NCI-H524 treated with DMSO at 0.1 percent for 48 hours (cell line): ENCODE measurements at places on chromosomes 1 and 21.
A peak's percentile ranks its signal among the peaks of the same experiment; 100 is the strongest.

GRCh38 chr1:247953408-247953807 is 4.8 kb downstream of the OR2L8 start:
- no peak for DNase-seq

DNA sequence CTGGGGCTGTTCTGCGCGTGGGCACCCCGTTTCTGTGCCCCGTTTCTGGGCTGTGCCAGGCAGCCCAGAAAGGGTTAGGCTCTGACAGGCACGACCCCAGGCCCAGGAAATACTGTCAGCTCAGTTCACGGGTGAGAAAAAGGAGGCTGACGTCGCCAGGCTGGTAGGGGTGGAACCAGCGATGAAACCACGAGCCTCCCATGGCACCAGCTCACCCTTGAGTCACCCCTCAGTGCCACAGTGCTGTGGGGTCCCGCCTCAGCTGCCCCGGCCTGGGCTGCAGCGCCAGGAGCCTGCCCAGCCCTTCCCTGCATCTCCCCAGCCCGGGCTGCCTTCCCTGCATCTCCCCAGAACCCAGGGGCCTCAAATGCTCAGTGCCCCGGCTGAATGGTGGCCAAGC is 11.5 kb downstream of the MEGF6 start:
- no peak for DNase-seq

DNA sequence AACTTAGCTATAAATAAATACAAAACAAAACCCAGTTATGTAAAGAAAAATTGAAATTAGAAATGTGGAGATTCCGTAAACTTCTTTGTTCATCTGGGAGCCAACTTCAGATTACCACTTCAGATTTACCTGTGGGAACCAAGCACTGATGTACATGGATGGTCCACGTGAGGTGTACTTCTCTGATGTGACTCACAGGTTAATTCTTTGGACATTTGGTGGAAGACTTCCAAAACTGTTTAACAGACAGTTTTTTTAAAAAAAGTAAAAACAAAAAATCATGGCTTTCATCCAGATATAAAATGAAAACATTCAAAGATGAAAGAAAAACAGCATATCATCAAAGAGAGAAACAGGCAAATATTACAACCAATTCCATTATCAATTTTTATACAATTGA is 92.0 kb downstream of the MAST2 start:
- no peak for DNase-seq

DNA sequence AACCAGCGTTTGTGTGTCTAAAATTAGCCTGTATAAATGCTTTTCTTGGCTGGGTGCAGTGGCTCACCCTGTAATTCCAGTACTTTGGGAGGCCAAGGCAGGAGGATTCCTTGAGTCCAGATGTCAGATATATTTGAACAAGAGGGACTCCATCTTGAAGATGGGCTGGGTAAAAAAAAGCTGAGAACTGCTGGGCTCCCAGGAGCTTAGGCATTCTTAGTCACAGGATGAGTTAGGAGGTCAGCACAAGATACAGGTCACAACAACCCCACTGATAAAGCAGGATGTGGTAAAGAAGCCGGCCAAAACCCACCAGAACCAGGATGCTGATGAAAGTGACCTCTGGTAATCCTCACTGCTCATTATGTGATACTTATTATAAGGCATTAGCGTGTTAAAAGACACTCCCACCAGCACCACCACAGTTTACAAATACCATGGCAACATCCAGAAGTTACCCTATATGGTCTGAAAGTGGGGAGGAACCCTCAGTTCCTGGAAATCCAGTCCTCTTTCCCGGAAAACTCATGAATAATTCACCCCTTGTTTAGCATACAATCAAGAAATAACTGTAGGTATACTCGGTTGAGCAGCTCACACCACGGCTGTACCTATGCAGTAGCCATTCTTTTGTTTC is 36.2 kb upstream of the ZNF496 start:
- no peak for DNase-seq

- no peak for DNase-seq
Observed at GRCh38 chr1:183609313-183609712, 19.1 kb upstream of the NCF2 start.

DNA sequence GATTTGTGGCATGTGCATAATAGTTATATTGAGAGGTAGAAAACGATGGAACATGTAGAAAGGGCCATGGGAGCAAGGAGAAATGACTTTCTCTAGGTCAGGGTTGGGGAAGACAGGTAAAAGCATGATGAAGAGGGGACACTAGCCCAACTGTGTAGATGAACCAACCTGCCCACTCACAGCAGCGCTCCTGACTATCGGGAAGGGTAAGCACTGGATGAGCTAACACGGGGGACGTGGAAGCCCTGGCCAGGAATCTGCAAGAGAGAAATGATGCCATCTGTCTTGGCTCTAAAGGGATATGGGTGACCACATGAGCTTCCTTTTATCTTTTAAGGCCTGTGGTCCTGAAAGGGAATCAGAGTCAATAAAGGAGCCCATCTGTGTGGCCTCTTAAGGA is 36.2 kb upstream of the TMEM125 start:
- no peak for DNase-seq

DNA sequence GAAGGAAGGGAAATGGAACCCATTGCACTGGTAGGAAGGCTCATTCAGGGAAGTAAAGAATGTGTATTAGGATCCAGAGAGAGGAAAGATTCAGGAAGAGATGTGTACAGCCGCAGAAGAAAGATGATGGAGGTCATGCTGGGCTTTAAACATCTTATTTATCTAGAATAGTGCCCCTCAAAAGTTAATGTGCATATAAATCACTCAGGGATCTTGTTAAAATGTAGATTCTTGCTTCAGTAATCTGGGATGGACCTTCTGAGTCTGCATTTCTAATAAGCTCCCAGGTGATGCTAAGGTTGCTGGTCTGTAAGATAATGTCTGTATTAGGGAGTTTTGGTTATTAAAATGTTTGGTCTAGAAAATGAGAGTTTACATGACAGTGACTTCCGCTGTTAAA is 46.3 kb downstream of the ADGRL2 start:
- DNase-seq, result no peak

DNA sequence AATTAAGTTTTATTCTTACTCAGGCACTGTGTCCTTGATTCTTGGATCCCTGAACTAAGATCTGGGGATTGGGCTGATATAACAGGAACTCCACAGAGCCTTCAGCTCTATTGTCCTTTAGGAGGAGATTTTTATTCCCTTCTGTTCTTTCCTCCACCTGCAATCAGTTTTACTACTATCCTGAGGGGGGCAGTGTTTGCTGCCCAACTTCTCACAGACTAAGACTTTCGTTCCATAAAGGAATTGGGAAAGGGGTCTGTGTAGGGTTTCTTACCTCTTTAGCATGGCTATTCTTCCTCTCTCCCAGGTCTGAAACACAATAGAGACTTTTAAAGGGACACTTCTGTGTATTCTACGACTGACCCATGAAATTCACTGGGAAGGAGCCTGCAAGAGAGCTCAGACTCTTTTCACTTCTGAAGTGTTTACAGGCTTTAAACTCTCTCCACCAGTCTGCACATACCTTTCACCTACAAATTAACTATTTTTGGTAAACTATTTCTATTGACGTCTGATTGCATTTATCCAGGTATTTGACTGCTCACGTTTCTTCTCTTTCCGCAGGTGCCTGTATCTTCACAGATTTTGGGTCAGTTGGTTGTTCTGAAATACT is 103.3 kb upstream of the DEPDC1 start:
- DNase-seq, result no peak

GRCh38 chr1:192575499-192576189 is at the start of gene RGS1:
TSS of gene RGS1 (plus strand) at chr1:192575773. CDS start at chr1:192575793, 20 bp downstream.
- DNase-seq, result no peak

DNA sequence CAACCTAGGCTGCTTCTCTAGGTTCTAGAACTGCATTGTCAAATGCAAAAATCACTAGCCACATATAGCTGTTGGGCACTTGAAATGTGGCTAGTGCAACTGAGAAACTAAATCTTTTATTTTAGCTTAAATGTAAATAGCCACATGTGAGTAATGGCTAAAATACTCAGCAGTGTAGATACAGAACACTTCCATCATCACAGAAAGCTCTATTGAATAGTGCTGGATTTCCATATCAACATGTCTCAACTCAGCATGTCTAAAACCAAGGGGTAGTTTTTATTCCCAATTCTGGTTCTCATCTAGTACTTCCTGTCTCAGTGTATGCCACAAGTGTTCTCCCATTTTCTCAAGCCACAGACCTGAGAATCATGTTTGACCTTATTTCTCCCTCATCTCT is 7.5 kb upstream of the TP53BP2 start:
- DNase-seq, result no peak

GRCh38 chr1:205748403-205749233 is 1.4 kb downstream of the NUCKS1 start:
- DNase-seq, result peak; percentile 5

- no peak for DNase-seq
Observed at GRCh38 chr1:33454646-33455282, 17.7 kb upstream of the ZSCAN20 start.

- peak; percentile 97 for DNase-seq
Observed at GRCh38 chr1:118253053-118253915, 68.3 kb upstream of the SPAG17 start.

- DNase-seq, result no peak
Observed at GRCh38 chr1:89285745-89286380, 13.2 kb upstream of the GBP5 start.

GRCh38 chr1:116404699-116405098 is 31.7 kb downstream of the ATP1A1 start:
- no peak for DNase-seq

- DNase-seq, result no peak
Observed at GRCh38 chr1:222250376-222250775, 297.5 kb downstream of the HHIPL2 start.

DNA sequence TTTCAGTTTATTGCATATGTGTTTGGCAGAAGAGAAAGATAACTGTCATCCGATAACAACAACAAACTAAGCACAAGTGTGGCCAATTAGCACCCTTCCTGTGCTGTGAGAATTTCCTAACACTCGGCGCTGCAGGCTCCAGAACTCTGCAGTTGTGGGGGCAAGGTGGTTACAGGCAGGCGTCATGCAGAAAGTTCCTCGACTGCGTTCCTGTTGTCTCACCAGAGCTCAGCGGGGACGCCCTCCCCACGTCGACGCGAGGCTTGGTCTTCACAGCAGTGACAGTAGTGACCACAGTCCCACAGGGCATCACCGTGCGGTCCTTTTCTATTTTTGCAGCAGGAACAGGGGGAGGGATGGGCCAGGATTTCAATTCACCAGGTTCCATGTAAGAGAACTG is 27.6 kb upstream of the PRDM15 start:
- DNase-seq, result no peak

DNA sequence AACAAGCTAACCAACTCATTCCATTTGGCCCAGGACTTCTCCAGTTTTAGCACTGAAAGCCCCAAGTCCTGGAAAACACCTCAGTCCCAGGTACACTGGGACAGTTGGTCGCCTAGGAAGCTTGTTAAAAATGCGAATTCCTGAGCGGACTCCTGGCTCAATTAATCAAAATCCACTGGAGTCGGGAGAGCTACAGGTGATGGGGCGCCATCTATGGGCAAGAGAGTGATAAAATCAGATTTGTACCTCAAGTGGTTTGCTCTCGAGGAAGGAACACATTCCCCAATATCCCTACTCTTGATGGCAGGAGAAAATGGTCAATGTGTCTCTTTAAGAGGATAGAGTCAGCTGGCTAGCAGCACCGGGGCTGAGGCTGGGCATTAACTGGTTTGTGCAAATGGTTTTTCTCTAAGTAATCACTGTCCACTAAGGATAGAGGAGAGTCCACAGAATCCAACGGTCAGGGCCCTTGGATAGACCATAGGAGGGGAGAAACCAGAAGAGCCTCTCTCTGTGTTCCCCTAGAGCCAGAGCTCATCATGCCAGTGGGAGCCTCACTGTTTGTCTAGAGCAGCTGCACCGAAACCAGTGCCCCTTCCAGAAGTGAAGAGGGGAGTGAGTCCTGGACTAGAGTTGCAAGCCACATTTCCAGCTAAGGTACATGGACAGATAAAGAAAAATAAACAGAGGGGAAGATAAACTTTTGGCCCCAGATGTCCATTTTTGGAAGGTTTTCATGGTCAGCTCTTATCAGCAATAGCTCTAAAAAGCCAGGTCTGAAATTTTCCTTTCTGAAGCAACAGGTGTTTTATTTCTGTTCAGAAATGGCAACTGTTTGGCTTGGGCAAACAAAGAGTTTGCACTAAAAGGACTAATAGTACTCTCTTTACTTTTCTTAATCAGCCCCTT is 148.5 kb downstream of the TENT5C start:
- DNase-seq, result no peak

- no peak for DNase-seq
Observed at GRCh38 chr1:30677471-30677870, 45.9 kb downstream of the MATN1 start.

DNA sequence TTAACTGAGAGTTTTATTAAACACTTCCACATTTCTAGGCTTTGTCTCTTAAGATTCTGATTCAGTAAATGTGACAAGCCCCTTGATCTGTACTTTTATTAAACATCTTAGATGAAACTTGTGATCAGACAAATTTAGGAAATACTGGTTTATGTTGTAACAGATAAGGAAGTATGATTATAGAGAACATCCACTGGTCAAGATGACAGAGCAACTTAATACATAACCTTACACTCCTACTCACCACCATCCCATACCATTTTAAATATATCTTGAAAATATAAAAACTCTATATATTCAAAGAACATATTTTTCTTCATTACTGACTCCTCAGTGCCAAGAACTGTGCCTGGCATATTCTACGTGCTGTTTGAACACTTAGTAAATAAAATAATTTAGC is 217.5 kb downstream of the LRRC40 start:
- no peak for DNase-seq

- DNase-seq, result peak; percentile 2
Observed at GRCh38 chr1:111516005-111516535, 12.6 kb upstream of the ADORA3 start.

DNA sequence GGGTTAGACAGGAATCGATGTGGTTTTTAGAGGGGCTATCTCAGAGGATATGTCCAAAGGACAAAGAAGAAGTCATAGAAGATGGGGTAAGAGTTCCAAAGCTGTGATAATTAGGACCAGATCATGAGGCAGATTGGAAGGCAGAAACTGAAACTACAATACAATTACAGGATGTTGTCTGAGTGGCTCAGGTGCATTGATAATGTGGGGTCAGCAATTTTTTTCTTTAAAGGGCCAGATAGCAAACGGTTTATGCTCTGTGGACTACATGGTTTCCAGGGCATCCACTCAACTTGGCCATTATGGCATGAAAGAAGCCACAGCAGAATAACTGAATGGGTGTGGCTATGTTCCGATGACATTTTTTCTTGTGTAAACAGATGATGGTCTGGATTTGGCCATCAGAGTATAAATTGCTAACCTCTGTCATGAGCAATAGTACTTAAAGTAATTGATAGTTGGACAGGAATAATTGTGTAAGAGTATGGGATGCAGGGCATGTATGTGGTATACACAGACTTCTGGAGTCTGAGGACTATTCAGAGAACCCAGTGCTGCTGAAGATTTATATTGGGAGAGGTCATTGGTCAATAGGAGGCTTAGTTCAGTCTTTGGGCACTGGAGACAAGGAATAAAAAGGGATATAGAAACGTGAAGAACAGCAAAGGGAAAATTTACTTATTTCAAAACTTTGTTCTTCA is 198.4 kb upstream of the ADGRL4 start:
- DNase-seq, result no peak

DNA sequence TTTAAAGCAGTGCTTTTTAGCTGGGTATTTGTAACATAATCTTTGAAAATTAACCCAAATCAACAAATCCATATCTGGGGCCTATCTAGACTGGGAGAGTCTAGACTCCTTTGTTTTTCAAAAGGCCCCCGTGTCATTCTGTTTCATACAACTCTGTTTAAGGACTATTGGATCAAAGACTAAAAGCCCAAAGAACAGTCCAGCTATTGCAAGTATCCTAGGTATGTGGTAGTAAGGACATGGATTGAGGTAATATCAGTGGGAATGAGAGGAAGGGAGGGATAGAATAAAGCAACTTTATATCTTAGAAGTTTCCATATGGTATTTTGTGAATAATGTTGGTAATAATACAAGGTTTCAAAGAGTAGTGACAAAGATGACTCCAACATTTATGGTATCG is 18.2 kb downstream of the KIF1B start:
- DNase-seq, result no peak
